ENCODE measurements at places on chromosomes 5 and 9. TPM values are rescaled to one million over a fixed set of nuclear protein-coding genes. Genes with fewer than 3 reads are reported as not detected.

GRCh38 chr9:19988281-19988680 lies 199.4 kb upstream of the SLC24A2 start:
- no peaks in the 10 kb centered on the region for H3K36me3 ChIP-seq
- no peak for DNase-seq
- no peak overlapping the region for H3K4me3 ChIP-seq
- no peaks in the 10 kb centered on the region for H3K4me1 ChIP-seq
- H3K27me3 ChIP-seq, result no peaks in the 10 kb centered on the region
- H3K27ac ChIP-seq, result no peak overlapping the region

GRCh38 chr9:15138357-15138686 lies 168.7 kb downstream of the TTC39B start:
- no peaks in the 10 kb centered on the region for H3K27me3 ChIP-seq
- DNase-seq, result no peak
- no peak overlapping the region for H3K4me3 ChIP-seq
- H3K4me1 ChIP-seq, result peaks cover 5% of the 10 kb centered on the region
- no peaks in the 10 kb centered on the region for H3K36me3 ChIP-seq

DNA sequence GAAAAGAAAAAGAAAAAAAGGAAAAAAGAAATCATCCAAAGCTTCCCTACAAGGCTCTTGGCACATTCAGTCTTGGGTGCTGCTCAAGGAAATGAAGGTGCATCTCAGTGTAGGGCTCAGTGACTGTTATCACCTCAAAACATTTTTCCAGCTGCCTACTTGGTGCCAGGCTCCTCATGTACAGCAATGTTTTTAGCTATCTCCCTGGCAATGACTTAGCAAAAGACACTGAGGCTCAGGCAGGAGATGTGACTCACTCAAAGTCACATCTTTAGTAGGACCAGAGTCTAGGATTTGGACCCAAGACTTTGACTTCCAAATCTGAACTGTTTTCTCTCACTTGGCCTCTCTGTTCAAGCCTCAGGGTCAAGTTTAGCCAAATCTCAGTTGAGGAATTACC lies 264.2 kb downstream of the CRB2 start:
- no peak for DNase-seq
- H3K4me3 ChIP-seq, result no peak overlapping the region
- no peaks in the 10 kb centered on the region for H3K27me3 ChIP-seq
- H3K4me1 ChIP-seq, result no peaks in the 10 kb centered on the region
- no peaks in the 10 kb centered on the region for H3K36me3 ChIP-seq

GRCh38 chr5:119274030-119274766 lies 81.6 kb upstream of the TNFAIP8 start:
- DNase-seq, result peak; percentile 70
- H3K27me3 ChIP-seq, result no peaks in the 10 kb centered on the region
- H3K27ac ChIP-seq, result peak overlapping the region; percentile 78
- H3K4me3 ChIP-seq, result no peak overlapping the region

GRCh38 chr9:20087481-20087880 lies 298.6 kb upstream of the SLC24A2 start:
- H3K27ac ChIP-seq, result no peak overlapping the region
- H3K4me3 ChIP-seq, result no peak overlapping the region
- H3K27me3 ChIP-seq, result no peaks in the 10 kb centered on the region
- no peaks in the 10 kb centered on the region for H3K36me3 ChIP-seq

GRCh38 chr9:134460206-134460605 lies 134.0 kb downstream of the RXRA start:
- no peak for DNase-seq
- H3K27ac ChIP-seq, result no peak overlapping the region
- no peaks in the 10 kb centered on the region for H3K27me3 ChIP-seq
- no peaks in the 10 kb centered on the region for H3K36me3 ChIP-seq
- peaks cover 30% of the 10 kb centered on the region for H3K4me1 ChIP-seq

GRCh38 chr5:91095786-91096385 lies 287.2 kb downstream of the ARRDC3 start:
- no peak overlapping the region for H3K4me3 ChIP-seq
- H3K27me3 ChIP-seq, result no peaks in the 10 kb centered on the region
- H3K4me1 ChIP-seq, result peaks cover 7% of the 10 kb centered on the region
- H3K27ac ChIP-seq, result no peak overlapping the region
- no peaks in the 10 kb centered on the region for H3K36me3 ChIP-seq

DNA sequence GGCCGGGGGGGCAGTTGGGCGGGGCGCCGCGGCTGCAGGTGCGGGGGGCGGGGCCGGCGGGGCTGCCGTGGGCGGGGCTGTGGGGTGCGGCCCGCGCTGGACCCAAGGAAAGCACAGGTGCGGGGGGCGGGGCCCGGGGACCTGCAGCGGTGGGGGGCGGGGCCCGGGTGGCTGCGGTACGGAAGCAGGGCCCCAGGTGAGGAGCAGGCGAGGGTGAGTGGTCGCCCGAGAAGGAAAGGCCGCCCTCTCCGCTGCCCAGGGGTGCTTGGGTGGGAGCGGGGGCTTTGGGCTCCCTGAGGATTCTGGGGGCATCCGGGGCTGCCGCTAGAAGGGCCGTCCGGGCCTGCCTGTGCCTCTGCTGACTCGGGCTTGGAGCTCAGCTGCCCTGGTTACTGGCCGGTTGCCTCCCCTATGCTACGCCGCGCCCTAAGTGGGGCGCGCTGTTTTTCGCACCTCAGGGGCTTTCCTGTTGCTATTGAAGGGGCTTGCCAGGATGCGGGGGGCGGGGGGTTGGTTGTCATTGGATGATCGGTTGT lies 767 bp downstream of the RALGPS1 start:
- H3K27ac ChIP-seq, result peak overlapping the region; percentile 91
- H3K27me3 ChIP-seq, result no peaks in the 10 kb centered on the region
- peak overlapping the region; percentile 45 for H3K4me3 ChIP-seq
- peak; percentile 94 for DNase-seq
- no peaks in the 10 kb centered on the region for H3K36me3 ChIP-seq

- H3K4me3 ChIP-seq, result no peak overlapping the region
- H3K4me1 ChIP-seq, result no peaks in the 10 kb centered on the region
- H3K27me3 ChIP-seq, result no peaks in the 10 kb centered on the region
- DNase-seq, result no peak
Measured at GRCh38 chr9:84238652-84239051, 101.9 kb downstream of the SLC28A3 start.

DNA sequence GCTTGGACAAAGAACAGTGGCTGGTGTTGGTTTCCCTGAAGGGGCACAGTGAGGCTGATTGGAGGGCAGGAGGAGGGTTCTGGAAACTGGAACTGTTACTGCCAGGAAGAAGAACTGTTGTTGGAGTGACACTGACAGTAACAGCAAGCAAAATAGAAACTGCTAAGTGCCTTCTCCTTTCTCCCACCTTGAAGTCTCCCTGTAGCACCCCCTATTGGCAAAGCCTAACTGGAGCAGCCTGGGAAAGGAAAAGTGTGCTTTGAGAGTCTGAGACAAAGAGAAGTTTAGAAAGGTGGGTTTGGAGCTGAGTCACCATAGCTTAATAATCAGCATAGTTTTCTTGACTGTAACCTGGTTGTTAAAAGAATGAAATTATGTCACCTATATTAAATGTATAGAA lies 2.5 kb upstream of the TMEM174 start:
- DNase-seq, result no peak
- H3K36me3 ChIP-seq, result no peaks in the 10 kb centered on the region
- no peaks in the 10 kb centered on the region for H3K4me1 ChIP-seq
- no peaks in the 10 kb centered on the region for H3K27me3 ChIP-seq
- no peak overlapping the region for H3K4me3 ChIP-seq
- H3K27ac ChIP-seq, result no peak overlapping the region

DNA sequence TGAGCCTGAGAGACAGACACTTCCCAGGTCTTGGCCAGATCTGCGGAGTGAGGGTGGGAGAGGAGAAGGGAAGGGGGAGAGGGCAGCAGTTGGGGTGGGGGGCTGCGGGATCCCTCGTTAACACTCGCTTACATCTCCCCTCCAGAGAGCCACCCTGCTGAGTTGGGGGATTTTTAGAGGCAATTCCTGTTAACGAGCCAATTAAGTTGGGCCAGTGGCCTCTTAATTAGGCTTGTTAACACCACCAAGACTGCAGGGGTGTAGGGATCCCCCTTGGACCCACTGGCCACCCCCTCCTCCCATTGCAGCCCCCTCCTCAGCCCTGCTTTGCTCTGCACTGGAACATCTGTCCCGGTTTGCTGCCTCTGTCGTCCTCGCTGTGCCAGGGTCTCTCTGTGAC lies 23.7 kb downstream of the CNTFR start:
- H3K36me3 ChIP-seq, result no peaks in the 10 kb centered on the region
- no peak overlapping the region for H3K4me3 ChIP-seq
- DNase-seq, result no peak
- no peak overlapping the region for H3K27ac ChIP-seq
- H3K4me1 ChIP-seq, result peaks cover 5% of the 10 kb centered on the region

GRCh38 chr5:132067451-132067850 lies 6.1 kb upstream of the CSF2 start:
- no peak overlapping the region for H3K4me3 ChIP-seq
- no peaks in the 10 kb centered on the region for H3K36me3 ChIP-seq
- H3K27me3 ChIP-seq, result no peaks in the 10 kb centered on the region
- H3K4me1 ChIP-seq, result no peaks in the 10 kb centered on the region
- DNase-seq, result no peak

GRCh38 chr9:105331160-105331559 lies 86.7 kb downstream of the SLC44A1 start:
- H3K27ac ChIP-seq, result peak overlapping the region; percentile 41
- H3K27me3 ChIP-seq, result no peaks in the 10 kb centered on the region
- peaks cover 21% of the 10 kb centered on the region for H3K4me1 ChIP-seq
- no peaks in the 10 kb centered on the region for H3K36me3 ChIP-seq
- no peak for DNase-seq

DNA sequence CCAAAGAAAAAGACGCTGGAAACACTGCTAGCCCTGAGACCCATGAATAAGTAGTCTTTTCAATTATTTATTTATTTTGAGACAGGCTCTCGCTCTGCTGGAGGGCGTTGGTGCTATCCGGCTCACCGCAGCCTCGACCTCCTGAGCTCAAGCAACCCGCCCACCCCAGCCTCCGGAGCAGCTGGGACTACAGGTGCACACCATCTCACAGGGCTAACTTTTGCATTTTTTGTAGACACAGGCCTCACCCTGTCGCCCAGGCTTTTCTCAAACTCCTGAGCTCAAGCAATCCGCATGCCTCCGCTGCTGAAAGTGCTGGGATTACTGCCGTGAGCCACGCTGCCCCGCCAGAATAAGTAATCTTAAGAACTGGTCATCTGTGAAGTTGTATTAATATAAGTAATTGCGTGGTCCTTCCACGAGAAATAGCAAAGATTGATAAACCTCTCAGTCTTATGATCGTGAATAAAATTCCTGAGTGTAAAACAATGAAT lies 1.6 kb downstream of the ANXA2R start:
- peak overlapping the region; percentile 3 for H3K27ac ChIP-seq
- no peak for DNase-seq
- H3K4me1 ChIP-seq, result peaks cover 8% of the 10 kb centered on the region
- H3K4me3 ChIP-seq, result no peak overlapping the region
- no peaks in the 10 kb centered on the region for H3K36me3 ChIP-seq

DNA sequence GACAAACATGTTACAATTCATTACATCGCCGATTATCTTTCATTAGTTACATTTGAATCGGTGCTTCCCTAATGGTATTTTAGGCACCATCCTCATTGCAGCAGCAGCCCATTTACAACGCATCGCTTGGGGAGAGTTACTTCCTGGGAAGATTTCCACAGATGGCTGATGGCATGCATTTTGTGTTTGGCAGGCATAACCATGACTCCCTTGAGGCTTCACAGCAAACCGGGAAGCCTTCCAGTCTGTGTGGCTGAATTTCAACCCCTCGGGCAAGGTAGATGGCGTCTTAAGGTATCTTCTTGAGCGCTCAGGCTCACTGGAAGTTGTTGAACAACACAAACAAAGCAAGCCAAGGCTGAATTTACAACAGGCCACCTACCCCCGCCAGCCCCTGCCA lies 1.6 kb upstream of the DNAH5 start:
- H3K36me3 ChIP-seq, result no peaks in the 10 kb centered on the region
- H3K27me3 ChIP-seq, result no peaks in the 10 kb centered on the region
- DNase-seq, result no peak
- H3K27ac ChIP-seq, result no peak overlapping the region
- H3K4me1 ChIP-seq, result no peaks in the 10 kb centered on the region
- no peak overlapping the region for H3K4me3 ChIP-seq

DNA sequence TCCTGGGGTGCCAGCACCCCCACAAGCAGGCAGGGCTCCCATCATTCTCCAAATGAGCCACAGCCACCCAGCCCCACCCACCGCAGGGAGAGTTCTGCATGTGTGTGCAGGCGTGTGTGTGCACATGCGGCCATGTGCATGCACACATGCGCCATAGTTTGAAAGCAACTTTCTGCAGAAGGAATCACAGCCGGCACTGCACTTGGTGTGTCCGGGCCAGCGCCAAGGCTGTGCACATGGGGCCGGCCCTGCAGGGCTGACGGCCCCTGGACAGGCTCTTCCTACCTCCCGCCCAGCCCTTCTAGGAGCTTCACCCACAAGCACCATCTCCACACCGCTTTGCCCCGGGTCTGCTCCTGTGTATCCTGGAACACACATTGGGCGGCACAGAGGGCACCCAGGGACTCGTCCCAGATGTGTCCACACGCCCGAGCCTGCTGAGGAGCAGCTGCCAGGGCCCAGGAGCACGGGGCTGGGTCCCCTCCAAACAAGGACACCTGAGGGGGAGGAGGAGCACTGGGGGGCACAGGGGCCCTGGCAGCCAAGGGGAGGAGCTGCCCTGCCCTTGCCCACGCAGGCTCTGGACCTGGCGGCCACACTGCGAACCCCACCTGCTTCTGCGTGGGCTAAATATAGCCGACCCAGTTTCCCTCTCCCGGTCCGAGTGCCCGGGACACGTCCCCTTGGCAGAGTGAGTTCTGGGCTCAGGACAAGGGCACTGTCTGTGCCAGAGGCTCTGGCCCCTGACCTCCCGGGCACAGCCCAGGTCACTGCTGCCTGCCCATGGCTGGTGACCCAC lies 19.1 kb downstream of the TPPP start:
- no peak for DNase-seq
- no peaks in the 10 kb centered on the region for H3K36me3 ChIP-seq
- peaks cover 18% of the 10 kb centered on the region for H3K4me1 ChIP-seq
- no peaks in the 10 kb centered on the region for H3K27me3 ChIP-seq
- no peak overlapping the region for H3K27ac ChIP-seq
- no peak overlapping the region for H3K4me3 ChIP-seq

DNA sequence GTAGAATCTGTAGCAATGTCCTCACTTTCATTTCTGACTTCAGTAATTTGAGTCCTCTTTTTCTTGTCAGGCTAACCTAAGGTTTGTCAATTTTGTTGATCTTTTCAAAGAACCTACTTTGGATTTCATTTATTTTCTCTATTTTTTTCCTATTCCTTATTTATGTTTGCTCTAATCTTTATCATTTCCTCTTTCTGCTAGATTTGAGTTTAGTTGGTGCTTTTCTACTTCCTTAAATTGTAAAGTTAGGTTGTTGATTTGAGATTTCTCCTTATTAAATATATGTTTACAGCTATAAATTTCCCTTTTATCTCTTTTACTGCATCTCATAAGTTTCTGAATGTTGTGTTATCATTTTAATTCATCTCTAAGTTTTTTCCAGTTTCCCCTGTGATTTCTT lies 75.1 kb upstream of the FAM120A start:
- H3K27me3 ChIP-seq, result peaks cover 5% of the 10 kb centered on the region
- no peak overlapping the region for H3K4me3 ChIP-seq
- H3K36me3 ChIP-seq, result no peaks in the 10 kb centered on the region
- H3K4me1 ChIP-seq, result no peaks in the 10 kb centered on the region
- no peak for DNase-seq

GLT6D1 gene
- polyA plus RNA-seq, result not detected

F2RL2 gene
- polyA plus RNA-seq, result 1.5 TPM

LAMC3 gene
- 43.4 TPM for polyA plus RNA-seq

GRIN1 gene
- polyA plus RNA-seq, result not detected

NUTM2G gene
- 0.36 TPM for polyA plus RNA-seq

MEIKIN gene
- polyA plus RNA-seq, result not detected

TLE4 gene
- 29.6 TPM for polyA plus RNA-seq

All from hepatocyte (in vitro differentiated cells).